ENCODE measurements at places on chromosomes 2 and 18.

GRCh38 chr2:215660687-215661086 lies 224.8 kb upstream of the FN1 start:
- DNase-seq, result no peak

DNA sequence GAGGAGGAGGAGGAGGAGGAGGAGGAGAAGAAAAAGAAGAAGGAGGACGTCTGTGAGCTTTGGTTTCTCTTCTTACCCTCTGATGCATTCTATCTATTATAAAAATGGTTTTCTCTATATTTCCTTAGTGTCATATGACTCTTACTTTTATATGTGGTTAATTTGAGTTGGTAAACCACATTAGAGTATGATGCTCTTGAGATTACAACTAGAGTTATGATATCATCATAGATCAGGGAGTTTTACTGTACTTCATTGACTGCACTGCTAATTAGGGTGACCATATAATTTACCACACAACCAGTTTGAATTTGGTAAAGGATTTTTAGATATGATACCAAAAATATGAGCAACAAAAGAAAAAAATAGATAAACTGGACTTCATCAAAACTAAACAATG lies 166.4 kb downstream of the ZNF385B start:
- no peak for DNase-seq

- DNase-seq, result no peak
Measured at GRCh38 chr18:50836521-50836957, 16.7 kb upstream of the MRO start.

GRCh38 chr18:48017635-48018034 lies 87.2 kb upstream of the SMAD2 start:
- DNase-seq, result no peak

GRCh38 chr18:9353596-9353995 lies 19.0 kb downstream of the TWSG1 start:
- DNase-seq, result no peak
